HepG2 (cell line): ENCODE measurements at places on chromosomes 5 and 9. TPM values are rescaled to one million over a fixed set of nuclear protein-coding genes. Genes with fewer than 3 reads are reported as not detected.

DNA sequence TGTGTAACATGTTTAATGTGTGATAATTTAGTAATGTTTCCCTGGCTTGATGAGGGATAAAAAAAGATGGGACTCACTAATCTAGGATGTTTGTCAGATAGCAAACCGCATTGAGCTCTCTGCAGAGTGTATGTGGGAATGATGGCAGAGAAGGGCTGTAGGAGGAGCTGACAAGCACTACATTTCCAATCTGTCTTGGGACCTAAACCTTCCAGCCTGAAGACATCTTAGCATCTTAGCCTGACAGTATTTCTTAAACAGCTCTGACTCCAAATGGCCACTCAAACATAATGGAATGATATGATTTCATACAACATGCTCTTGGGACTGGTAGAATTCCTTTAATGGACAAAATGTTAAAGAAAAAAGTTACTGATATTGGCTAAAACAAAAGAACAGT, 116.7 kb downstream of the PPP2R2B start:
- DNase-seq: no peak

GRCh38 chr9:135157856-135158563, 70.5 kb downstream of the OLFM1 start:
- DNase-seq: no peak

GRCh38 chr9:121562301-121562700, 62.7 kb upstream of the GGTA1 start:
- DNase-seq: no peak

DNA sequence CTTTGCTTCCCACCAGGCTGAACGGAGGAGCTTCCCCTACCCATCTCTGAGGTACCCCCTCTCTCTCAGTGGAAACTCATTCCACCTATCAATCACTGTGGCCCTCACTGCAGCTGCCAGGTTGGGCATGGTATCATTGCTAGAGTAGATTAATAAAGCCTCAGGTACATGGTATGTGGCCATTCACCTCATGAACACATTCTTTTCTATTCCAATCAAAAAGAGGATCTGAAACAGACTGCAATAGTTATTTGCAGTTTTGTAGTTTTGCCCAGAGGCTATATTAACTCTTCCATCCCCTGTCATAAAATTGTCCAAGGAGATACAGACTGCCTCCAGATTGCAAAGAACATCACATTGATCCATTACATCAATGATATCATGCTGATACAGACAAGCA, 85.8 kb upstream of the MVB12B start:
- DNase-seq: no peak

DNA sequence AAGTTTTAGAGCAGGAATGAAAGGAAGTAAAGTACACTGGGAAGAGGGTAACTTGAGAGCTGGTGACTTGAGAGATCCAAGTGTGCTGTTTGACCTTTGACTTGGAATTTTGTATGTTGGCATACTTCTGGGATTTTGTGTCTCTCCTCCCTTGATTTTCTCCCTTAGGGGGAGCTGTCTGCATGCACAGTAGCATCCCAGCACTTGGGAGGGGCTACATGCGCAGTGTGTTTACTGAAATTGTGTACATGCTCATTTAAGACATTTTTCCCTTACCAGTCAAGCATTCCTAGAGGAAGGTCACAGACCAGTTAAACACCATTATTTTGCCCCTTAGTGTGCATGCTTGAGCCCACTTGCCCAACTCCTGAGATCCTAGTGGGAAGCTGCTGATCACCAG, 120.1 kb downstream of the ZNF622 start:
- DNase-seq: no peak

- DNase-seq: no peak
These were observed 2.1 kb downstream of the MGAT4B start for GRCh38 chr5:179804555-179804947.

- DNase-seq: no peak
These were observed 262.8 kb downstream of the CDH10 start for GRCh38 chr5:24381861-24382489.

DNA sequence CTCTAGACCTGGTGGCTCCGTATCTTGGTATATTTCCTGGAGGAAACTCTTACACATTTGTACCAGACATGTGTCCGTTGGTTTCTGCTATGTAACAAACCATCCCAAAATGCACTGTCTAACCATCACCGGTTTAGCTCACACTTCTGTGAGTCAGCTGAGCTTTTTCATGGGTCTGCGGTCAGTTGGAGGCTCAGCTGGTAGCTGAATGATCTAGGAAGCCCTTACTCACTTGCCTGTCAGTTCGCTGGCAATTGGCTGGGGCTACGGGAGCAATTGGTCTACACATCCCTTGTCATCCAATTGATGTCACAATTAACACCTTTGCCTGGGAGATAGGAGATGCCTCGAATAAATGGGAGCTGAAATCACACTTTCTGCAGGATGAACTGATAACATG, 11.6 kb upstream of the WHRN start:
- DNase-seq: no peak

The PCDHA1 gene
- not detected in 2 replicates for total RNA-seq

The PRDM9 gene
- not detected in 2 replicates for total RNA-seq

The PKD2L2 gene
- not detected in 2 replicates for total RNA-seq

The PROB1 gene
- total RNA-seq: 0.28 and 0.69 TPM in 2 replicates

The WHRN gene
- 1.8 and 2.3 TPM in 2 replicates for total RNA-seq

The AHRR gene
- total RNA-seq: 0.13 and 0.35 TPM in 2 replicates

The MROH2B gene
- not detected in 2 replicates for total RNA-seq

The CTNND2 gene
- not detected in 2 replicates for total RNA-seq
